COR-L47 (cell line): ENCODE measurements at places on chromosomes 3 and 15.

GRCh38 chr3:54647721-54648120, 280.1 kb downstream of the LRTM1 start:
- no peak for DNase-seq

DNA sequence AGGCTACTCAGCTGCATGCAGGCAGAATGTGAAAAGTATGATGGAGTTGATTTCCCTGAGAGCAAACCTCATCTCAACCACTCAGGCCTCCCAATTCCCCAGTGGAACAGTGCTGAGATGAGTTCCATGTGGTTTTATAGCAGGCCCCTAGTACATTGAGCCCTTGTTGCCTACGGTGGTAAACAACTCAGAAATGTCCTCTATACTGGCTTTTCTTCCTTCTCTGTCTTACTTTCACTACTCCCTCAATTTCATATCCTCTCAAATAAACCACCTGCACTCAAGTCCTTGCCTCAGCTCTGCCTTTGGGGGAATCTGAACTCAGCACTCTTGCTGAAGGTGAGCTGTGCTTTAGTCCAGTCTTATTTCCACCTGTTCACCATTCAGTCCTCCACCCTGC, 399.9 kb downstream of the PDCD6IP start:
- DNase-seq = no peak

GRCh38 chr3:192128922-192129321, 598.4 kb downstream of the FGF12 start:
- no peak for DNase-seq

GRCh38 chr15:44715142-44715796, 4.0 kb downstream of the B2M start:
- no peak for DNase-seq
